ENCODE measurements at places on chromosomes 16 and 17.
A peak's percentile ranks its signal among the peaks of the same experiment; 100 is the strongest.

- H3K4me1 ChIP-seq: no peaks in the 10 kb centered on the region
- no peaks in the 10 kb centered on the region for H3K36me3 ChIP-seq
- DNase-seq: no peak
- H3K27ac ChIP-seq: no peak overlapping the region
- no peak overlapping the region for H3K4me3 ChIP-seq
- H3K27me3 ChIP-seq: peaks cover 8% of the 10 kb centered on the region
Observed at GRCh38 chr17:5661491-5662125, 77.3 kb upstream of the NLRP1 start.

- H3K36me3 ChIP-seq: peaks cover 6% of the 10 kb centered on the region
- peaks cover 51% of the 10 kb centered on the region for H3K4me1 ChIP-seq
- H3K4me3 ChIP-seq: peak overlapping the region; percentile 38
- H3K27me3 ChIP-seq: peaks cover 6% of the 10 kb centered on the region
- peak overlapping the region; percentile 80 for H3K27ac ChIP-seq
Observed at GRCh38 chr16:85858984-85859817, 39.8 kb upstream of the IRF8 start.

DNA sequence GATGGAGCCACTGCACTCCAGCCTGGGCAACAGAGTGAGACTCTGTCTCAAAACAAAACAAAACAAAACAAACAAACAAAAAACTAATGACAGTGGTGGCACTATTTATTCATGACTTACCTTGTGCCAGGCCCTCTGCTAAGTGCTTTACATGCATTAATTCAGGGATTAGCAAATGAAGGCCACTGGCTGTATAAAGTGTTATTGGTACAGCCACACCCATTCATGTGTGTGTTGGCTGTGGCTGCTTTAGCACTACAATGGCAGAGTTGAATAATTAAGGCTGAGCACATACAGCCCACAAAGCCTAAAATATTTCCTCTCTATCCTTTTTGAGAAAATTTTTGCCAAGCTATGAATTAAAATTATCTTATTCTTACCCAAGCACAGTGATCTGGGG lies 531.8 kb upstream of the CDH5 start:
- H3K27ac ChIP-seq: no peak overlapping the region
- H3K4me1 ChIP-seq: no peaks in the 10 kb centered on the region
- DNase-seq: no peak
- no peak overlapping the region for H3K4me3 ChIP-seq
- H3K36me3 ChIP-seq: no peaks in the 10 kb centered on the region

DNA sequence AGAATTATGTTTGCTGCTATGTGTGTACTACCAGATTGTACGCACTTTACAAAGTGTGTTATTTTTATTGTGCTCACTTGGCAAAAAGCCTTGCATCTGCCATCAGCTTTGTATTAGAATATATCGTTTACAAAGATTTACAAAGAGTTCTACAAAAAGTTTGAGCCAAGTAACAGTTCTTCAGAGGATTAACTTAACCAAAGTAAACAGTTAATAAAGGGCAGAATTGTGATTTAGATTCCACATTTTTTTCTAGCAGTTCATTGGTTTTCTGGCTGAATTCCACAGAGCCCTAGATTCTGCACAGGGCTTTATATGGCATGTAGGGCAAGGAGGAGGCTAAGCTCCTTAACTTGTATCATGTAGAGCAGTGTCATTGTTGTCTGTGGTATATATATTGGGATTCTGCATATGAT lies 29.4 kb downstream of the UTP18 start:
- H3K27me3 ChIP-seq: no peaks in the 10 kb centered on the region
- no peak overlapping the region for H3K4me3 ChIP-seq
- H3K27ac ChIP-seq: no peak overlapping the region
- no peaks in the 10 kb centered on the region for H3K4me1 ChIP-seq
- peaks cover 34% of the 10 kb centered on the region for H3K36me3 ChIP-seq

GRCh38 chr17:37440424-37440823 lies 33.7 kb downstream of the TADA2A start:
- H3K36me3 ChIP-seq: peaks cover 9% of the 10 kb centered on the region
- H3K27ac ChIP-seq: no peak overlapping the region
- no peaks in the 10 kb centered on the region for H3K27me3 ChIP-seq
- no peak overlapping the region for H3K4me3 ChIP-seq
- no peaks in the 10 kb centered on the region for H3K4me1 ChIP-seq

DNA sequence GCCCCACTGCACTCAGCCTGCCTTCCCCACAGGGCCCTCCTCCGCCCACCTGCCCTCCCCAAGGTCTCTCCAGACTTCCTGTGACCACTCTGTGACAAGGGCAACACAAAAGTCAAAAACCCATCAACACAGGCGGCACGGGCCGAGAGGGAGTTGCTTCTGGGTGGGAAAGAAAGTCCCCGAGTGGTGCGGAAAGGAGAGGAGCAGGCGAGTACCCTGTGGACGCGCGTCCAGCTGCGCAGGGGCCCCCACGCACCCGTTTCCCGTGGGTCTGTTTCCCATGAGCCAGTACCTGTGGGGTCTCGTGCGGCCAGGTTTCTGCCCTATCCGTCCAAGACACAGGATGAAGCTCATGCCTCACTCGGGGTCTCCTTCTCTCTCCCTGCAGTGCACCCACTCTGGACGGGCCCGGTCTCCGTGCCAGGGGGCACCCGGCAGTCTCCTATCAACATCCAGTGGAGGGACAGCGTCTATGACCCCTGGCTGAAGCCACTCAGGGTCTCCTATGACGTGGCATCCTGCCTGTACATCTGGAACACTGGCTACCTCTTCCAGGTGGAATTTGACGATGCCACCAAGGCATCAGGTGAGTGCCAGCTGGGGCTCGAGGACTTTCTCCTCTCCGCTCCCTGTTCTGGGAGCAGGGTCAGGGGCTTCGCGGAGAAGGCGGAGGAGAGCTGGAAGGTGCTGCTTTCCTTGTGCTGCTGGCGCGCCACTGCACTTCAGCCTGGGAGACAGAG lies 12.2 kb downstream of the CD2BP2 start:
- no peaks in the 10 kb centered on the region for H3K27me3 ChIP-seq
- no peak overlapping the region for H3K27ac ChIP-seq
- H3K36me3 ChIP-seq: no peaks in the 10 kb centered on the region
- no peak overlapping the region for H3K4me3 ChIP-seq
- H3K4me1 ChIP-seq: peaks cover 4% of the 10 kb centered on the region

DNA sequence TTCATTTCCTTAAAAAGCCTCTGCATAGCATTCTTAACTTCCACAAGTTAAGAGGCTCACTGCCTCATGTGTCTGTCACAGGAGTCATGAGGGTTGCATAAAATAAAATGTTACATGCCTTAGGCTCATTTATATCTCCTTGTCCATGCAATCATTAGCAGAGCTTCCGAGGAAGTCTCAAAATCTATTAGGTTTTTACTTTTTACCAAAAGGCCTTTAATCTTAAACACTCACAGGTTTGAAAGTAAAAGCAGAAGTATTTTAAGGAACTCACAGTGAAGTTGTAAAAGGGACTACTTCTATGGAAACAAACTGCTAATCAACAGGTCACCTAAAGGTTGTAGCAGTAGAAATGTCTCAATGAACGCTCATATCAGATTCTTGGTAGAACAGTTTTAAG lies 5.2 kb upstream of the ATP6V0A1 start:
- peak overlapping the region; percentile 0 for H3K27ac ChIP-seq
- peaks cover 21% of the 10 kb centered on the region for H3K4me1 ChIP-seq
- peaks cover 4% of the 10 kb centered on the region for H3K36me3 ChIP-seq
- no peak for DNase-seq
- peaks cover 12% of the 10 kb centered on the region for H3K27me3 ChIP-seq

GRCh38 chr17:59494757-59495368 lies 70.5 kb upstream of the DHX40 start:
- no peak overlapping the region for H3K27ac ChIP-seq
- no peaks in the 10 kb centered on the region for H3K36me3 ChIP-seq
- H3K4me3 ChIP-seq: no peak overlapping the region
- H3K4me1 ChIP-seq: no peaks in the 10 kb centered on the region
- peaks cover 11% of the 10 kb centered on the region for H3K27me3 ChIP-seq
- no peak for DNase-seq

- H3K4me3 ChIP-seq: no peak overlapping the region
- no peak for DNase-seq
- H3K36me3 ChIP-seq: no peaks in the 10 kb centered on the region
- H3K27ac ChIP-seq: no peak overlapping the region
- H3K27me3 ChIP-seq: no peaks in the 10 kb centered on the region
- no peaks in the 10 kb centered on the region for H3K4me1 ChIP-seq
Observed at GRCh38 chr16:14418795-14419225, 211.2 kb downstream of the PARN start.

GRCh38 chr16:70699696-70700095 lies 13.8 kb upstream of the MTSS2 start:
- no peak overlapping the region for H3K4me3 ChIP-seq
- DNase-seq: no peak
- H3K4me1 ChIP-seq: no peaks in the 10 kb centered on the region
- H3K36me3 ChIP-seq: no peaks in the 10 kb centered on the region

DNA sequence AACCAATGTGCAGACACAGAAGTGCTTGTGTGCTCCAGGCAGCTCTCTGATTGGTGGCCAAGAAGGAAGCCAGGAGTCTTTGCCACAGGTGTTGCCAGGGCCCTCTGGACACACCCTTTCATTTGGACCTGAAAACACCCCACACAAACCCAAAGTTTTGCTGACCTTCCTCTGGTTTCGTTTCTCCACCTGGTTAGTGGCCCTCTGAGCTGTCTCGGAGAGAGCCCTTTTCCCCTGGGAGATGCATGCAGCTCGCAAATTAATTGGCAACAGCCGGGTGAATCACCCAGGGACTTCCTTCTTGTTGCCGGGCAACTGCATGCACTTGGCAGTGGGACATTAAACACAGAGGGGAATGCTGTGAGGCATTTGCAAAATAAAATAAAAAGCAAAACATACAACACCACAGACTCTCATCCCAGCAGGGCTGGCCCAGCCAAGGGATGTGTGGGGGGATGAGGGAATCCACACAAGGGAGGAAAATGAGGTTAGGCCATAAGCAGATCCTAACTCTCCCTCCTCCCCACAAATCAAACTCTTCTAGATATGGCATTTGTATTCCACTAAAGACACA lies 286.6 kb downstream of the SOX9 start:
- no peak overlapping the region for H3K27ac ChIP-seq
- H3K4me1 ChIP-seq: no peaks in the 10 kb centered on the region
- H3K27me3 ChIP-seq: no peaks in the 10 kb centered on the region
- no peak overlapping the region for H3K4me3 ChIP-seq
- DNase-seq: no peak
- no peaks in the 10 kb centered on the region for H3K36me3 ChIP-seq

DNA sequence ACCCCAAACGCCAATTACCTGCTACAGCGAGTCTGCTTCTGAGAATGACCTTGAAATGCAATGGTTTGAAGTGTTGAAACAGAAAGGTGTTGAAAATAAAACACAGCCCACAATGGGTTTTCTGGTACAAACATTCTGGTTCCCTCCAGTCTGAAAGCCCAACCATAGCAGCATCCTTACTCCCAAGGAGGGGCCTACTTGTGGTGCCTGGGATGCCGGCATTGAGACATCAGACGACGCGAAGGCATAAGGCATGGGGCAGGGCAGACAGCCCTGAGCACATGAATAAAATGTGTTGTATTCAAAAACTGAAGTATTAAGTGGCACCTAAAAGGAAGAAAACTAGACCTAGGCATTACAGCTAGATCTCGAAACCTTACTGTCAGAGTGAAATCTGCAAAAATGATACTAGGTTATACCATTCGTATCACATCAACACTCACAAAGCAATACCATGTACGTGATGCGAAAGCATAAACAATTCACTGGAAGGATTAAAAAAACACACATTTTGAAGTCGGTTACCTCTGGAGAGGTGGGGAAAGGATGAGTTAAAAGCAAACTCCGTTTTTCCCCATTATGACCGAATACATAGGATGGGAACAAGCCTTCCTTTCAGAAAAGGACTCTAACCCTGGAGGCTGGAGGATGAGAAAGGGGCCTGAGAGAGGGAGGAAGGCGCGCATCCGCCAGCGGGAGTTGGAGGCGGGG lies 702 bp downstream of the NUDT21 start:
- peaks cover 30% of the 10 kb centered on the region for H3K36me3 ChIP-seq
- DNase-seq: no peak
- peaks cover 32% of the 10 kb centered on the region for H3K4me1 ChIP-seq
- peak overlapping the region; percentile 86 for H3K27ac ChIP-seq
- H3K4me3 ChIP-seq: peak overlapping the region; percentile 92

GRCh38 chr16:88455610-88456355 lies 2.7 kb downstream of the ZFPM1 start:
- no peaks in the 10 kb centered on the region for H3K36me3 ChIP-seq
- H3K4me1 ChIP-seq: peaks cover 18% of the 10 kb centered on the region
- peak overlapping the region; percentile 96 for H3K27ac ChIP-seq
- no peaks in the 10 kb centered on the region for H3K27me3 ChIP-seq
- peak overlapping the region; percentile 94 for H3K4me3 ChIP-seq
- peak; percentile 98 for DNase-seq

- H3K27me3 ChIP-seq: peaks cover 4% of the 10 kb centered on the region
- H3K4me1 ChIP-seq: peaks cover 3% of the 10 kb centered on the region
- no peak for DNase-seq
- peaks cover 2% of the 10 kb centered on the region for H3K36me3 ChIP-seq
- H3K27ac ChIP-seq: no peak overlapping the region
- no peak overlapping the region for H3K4me3 ChIP-seq
Observed at GRCh38 chr16:89197633-89198416, 2.5 kb downstream of the SLC22A31 start.

GRCh38 chr17:8121407-8121680 lies 2.6 kb downstream of the HES7 start:
- peaks cover 27% of the 10 kb centered on the region for H3K27me3 ChIP-seq
- peaks cover 77% of the 10 kb centered on the region for H3K4me1 ChIP-seq
- no peak for DNase-seq
- peak overlapping the region; percentile 96 for H3K4me3 ChIP-seq
- H3K36me3 ChIP-seq: no peaks in the 10 kb centered on the region

GRCh38 chr16:48354877-48355855 lies 30.0 kb downstream of the SIAH1 start:
- H3K27me3 ChIP-seq: no peaks in the 10 kb centered on the region
- no peaks in the 10 kb centered on the region for H3K36me3 ChIP-seq
- peaks cover 22% of the 10 kb centered on the region for H3K4me1 ChIP-seq
- no peak overlapping the region for H3K4me3 ChIP-seq
- no peak for DNase-seq

GRCh38 chr17:12386225-12386624 lies 279.5 kb upstream of the MYOCD start:
- no peak overlapping the region for H3K4me3 ChIP-seq
- H3K4me1 ChIP-seq: no peaks in the 10 kb centered on the region
- no peaks in the 10 kb centered on the region for H3K36me3 ChIP-seq
- H3K27ac ChIP-seq: no peak overlapping the region

GRCh38 chr17:68924793-68925720 lies 30.1 kb downstream of the ABCA8 start:
- no peak overlapping the region for H3K4me3 ChIP-seq
- no peaks in the 10 kb centered on the region for H3K36me3 ChIP-seq
- H3K4me1 ChIP-seq: no peaks in the 10 kb centered on the region
- DNase-seq: no peak
- H3K27me3 ChIP-seq: peaks cover 17% of the 10 kb centered on the region

GRCh38 chr16:50802000-50802399 lies 60.1 kb downstream of the CYLD start:
- no peak overlapping the region for H3K4me3 ChIP-seq
- H3K27me3 ChIP-seq: no peaks in the 10 kb centered on the region
- no peak overlapping the region for H3K27ac ChIP-seq
- H3K36me3 ChIP-seq: peaks cover 3% of the 10 kb centered on the region

- peaks cover 6% of the 10 kb centered on the region for H3K36me3 ChIP-seq
- no peaks in the 10 kb centered on the region for H3K27me3 ChIP-seq
- no peak for DNase-seq
Observed at GRCh38 chr17:48378708-48379392, 51.2 kb downstream of the SKAP1 start.

GRCh38 chr17:38960402-38960801 lies 6.8 kb downstream of the FBXO47 start:
- no peaks in the 10 kb centered on the region for H3K27me3 ChIP-seq
- H3K4me3 ChIP-seq: no peak overlapping the region
- no peaks in the 10 kb centered on the region for H3K36me3 ChIP-seq
- H3K4me1 ChIP-seq: peaks cover 8% of the 10 kb centered on the region

GRCh38 chr16:58222532-58223316 lies 24.8 kb upstream of the CSNK2A2 start:
- no peak for DNase-seq
- no peak overlapping the region for H3K27ac ChIP-seq
- no peaks in the 10 kb centered on the region for H3K4me1 ChIP-seq
- no peaks in the 10 kb centered on the region for H3K36me3 ChIP-seq
